Stimulated activated CD4-positive, alpha-beta T cell treated with anti-CD3 and anti-CD28 coated beads, TNF-alpha, amount 100 ng/mL, for 24 hours (primary cell): ENCODE measurements at places on chromosomes 2 and 18.
A peak's percentile ranks its signal among the peaks of the same experiment; 100 is the strongest.

DNA sequence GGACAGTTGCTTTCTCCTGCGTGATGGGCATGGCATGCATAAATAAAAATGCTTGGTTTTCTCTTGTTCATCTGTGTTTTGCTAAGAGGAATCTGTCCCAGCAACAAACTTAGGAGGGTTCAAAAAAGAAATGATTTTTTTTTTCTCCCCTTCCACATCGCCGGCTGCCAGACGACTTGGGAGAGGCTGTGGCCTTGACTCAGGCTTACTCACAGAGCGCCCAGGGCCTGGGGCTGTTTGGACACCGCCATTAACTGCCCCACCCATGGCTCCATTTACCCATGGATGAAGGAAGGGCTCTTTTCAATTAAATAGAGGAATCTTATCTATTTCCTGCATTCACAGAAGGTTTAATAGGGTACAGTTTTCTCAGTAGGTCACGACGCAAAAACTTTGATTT, 22.3 kb upstream of the SERPINB5 start:
- DNase-seq, result no peak

DNA sequence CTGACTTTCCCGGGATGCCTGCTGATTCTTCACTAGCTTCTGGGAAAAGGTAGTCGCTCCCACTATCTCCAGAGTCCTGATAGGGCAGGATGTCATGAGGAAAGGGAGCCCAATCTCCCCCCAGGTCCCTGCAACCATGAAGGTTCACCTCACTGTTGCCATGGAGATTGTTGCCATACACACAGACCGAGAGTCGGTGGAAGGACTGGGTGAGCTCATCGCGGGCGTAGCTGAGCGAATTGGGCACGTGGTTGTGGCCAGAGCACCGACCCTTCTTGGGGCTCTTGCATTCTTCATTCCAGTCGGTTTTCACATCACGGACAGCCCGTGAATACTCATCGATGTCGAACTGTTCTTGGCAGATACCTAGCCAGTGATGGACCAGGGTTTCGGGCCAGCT, 97.4 kb downstream of the MEP1B start:
- DNase-seq, result no peak

DNA sequence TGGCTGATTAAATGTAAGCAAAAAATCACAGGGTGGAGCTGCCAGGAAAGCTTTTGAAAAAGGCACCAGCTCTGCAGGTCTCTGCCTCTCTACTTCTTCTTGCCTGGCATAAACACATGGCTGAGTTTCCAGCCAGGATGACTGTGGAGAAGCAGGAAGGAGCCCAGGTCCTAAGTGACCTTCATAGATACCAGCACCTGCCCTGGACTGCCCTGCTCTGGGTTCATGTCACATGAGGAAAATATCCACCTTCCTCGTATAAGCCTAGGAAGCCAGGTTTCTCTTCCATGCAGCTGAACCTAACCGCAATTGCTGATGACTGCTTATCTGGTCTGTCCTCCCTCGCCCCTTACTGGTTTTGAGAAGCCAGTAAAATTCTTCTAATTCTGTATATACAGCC, 47.8 kb upstream of the CREB1 start:
- no peak for DNase-seq

DNA sequence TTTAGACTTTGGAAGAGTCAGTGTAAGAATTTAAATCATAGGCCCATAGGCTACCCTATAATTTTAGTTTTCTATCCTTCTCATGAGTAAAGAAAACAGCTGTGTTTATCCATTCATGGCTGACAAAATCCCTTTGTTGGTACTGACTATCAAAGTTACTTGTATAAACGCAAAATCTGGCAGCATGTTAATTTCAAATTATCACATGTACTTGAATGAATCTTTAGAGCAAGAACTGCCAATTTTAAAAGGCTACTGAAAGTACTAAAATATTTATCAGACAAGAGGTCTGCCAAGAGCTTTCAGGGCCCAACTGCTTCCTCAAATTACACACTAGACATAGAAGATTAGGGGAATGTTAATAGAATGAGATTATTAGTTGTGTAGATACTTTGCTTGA, 66.6 kb downstream of the MYL12B start:
- no peak for DNase-seq

DNA sequence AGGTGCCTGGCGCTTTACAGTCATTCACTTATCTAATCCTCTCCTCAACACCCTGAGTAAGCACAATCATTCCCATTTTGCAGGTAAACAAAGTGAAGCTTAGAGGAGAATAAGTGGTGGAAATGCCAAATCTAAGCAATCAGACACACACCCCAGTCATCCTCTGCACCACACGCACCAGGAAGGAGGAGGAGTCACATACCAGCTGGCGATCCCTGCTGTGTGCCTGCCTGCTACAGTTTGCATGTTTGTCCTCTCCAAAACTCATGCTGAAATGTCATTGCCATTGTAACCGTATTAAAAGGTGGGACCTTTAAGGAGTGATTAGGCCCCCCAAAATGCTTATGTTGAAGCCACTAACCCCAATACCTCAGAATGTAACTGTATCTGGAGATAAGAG, 93.7 kb downstream of the LOXHD1 start:
- DNase-seq, result no peak

DNA sequence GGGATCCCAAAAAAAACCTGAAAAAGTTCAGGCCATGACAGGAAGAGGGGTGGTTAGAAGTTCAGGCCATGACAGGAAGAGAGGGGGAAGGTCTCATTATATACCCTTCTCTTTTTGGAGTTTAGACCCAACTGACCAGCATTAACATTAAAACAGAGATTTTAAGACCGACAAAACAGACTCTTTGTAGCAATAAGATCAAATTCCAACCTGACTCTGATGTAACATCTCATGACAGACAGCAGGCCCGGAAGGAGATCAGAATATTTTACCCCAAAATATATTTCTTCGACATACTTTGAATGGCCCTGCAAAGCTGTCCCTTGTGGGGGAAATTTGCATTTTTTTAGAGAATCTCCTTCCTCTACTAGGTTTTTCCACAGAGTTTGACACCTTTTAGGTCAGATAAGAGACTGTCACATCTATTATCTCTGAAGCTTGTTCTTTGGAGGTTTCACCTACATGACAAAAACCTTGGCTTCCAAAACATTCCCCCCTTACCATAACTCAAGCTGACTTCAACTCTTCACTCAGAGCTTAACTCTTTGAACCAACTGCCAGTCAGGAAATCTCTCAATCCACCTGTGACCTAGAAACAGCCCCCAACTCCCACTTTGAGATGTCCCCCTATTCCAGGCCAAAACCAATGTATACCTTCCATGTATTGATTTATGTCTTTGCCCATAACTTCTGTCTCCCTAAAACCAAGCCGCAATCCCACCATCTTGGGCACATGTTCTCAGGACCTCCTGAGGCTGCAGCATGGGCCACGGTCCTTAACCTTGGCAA, 51.0 kb upstream of the B3GNT2 start:
- DNase-seq, result no peak

- DNase-seq, result no peak
Measured at GRCh38 chr18:32317651-32318050, 127.8 kb downstream of the MEP1B start.

DNA sequence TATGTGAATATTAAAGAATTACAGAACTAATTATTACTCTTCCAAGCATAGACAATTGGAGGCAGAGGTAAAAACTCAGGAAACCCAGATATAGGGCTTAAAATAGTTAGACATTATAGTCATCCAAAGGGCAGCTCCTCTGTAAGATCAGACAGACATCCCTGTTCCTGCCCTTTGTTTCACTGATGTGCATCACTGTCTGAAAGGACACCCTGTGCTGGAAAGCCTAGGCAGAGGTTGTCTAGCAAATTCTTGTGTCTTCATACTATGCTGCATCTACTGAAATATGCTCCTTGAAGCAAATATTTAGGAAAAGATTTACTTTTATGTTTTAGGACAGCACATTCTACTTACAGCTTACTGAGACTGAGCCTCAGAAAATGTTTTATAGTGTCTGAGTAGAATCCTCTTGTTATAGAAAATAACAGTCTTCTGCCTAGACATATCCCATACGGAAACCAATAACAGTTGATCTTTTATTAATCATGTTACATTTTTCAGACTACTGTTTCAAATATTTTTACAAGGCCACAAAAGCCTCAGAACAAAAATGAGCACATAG, 977.3 kb upstream of the CDH2 start:
- DNase-seq, result no peak

DNA sequence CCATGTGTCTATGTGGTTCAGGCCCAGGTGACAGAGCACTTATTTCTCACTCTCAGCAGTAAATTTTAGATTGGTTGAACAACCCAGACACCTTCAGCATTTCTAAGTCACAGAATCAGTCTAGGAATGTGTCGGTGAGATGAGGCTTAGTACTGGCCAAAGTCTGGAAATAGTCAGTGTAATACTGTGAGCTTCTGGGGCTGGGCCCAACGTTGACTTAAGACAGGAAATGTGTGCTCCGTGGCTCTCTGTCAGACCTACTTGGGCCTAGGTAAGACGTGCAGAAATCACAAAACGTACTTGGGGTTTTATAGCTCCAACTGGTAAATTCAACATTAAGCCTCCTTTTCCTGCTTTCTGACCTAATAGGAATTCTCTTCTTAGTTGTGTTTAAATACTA, 160.3 kb upstream of the COL3A1 start:
- no peak for DNase-seq

- DNase-seq, result peak; percentile 31
Measured at GRCh38 chr2:240149943-240150784, 9.7 kb upstream of the OTOS start.

- DNase-seq, result no peak
Measured at GRCh38 chr2:230018153-230018552, 50.6 kb downstream of the SLC16A14 start.

- no peak for DNase-seq
Measured at GRCh38 chr2:55482186-55482884, 37.2 kb upstream of the CFAP36 start.
